Pancreas (tissue), 10 donors: ENCODE measurements at places on chromosomes 16 and 17. TPM values are rescaled to one million over a fixed set of nuclear protein-coding genes. Genes with fewer than 3 reads are reported as not detected.

DNA sequence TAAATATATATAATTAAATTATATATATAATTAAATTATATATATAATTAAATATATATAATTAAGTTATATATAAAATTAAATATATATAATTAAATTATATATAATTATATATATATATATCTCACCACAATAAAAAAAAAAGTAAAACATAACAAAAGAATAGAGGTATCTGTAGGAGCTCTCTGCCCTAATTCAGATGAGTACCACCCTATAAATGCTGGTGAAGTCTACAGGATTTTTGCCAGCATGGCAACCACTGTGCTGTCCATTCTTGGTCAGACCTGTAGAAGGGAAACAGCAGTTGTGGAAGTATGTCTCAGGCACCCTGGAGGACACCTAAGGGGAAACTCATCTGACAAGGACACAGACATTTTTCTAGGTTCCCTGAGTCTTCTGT, 259.7 kb downstream of the PRKCA start:
- DNase-seq = no peak

DNA sequence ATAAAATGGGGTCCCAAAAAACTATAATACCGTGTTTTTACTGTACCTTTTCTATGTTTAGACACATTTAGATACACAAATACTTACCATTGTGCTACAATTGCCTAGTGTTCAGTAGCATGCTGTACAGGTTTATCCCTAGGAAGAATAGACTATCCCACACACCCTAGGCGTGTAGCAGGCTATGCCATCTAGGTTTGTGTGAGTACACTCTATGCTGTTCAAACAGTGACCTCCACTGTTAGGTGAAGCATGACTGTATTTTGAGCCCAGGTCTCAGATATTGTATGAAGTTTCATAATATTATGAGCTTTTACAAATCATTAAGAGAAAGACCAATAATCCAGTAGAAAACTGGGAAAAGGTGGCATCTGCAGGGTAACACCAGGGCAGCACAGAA, 23.6 kb downstream of the MILR1 start:
- no peak for DNase-seq

- DNase-seq = no peak
Observed at GRCh38 chr17:74971842-74972106, 785 bp downstream of the HID1 start.

Gene UBE2O
- 17.2 TPM for total RNA-seq

Gene IGF2BP1
- not detected for total RNA-seq

DNA sequence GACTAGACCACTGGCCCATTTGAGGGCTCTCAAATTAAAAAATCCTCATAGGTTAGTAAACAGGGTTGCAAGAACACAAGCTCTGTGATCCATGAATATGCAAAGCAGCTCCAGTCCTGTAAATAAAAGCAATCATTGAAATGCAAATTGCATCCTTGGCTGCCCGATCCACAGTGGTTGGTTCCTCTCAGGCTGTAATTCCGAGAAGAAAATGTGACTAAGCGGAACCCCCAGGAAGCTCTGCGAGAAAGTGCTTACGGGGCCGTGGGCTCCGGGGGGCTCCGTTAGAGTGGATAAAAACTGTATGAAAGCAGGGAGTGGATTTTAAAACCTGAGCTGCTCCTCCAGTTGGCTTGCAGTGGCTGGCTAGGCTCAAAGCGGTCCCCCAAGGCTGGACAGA, 2.5 kb downstream of the GPRC5B start:
- DNase-seq = no peak

DNA sequence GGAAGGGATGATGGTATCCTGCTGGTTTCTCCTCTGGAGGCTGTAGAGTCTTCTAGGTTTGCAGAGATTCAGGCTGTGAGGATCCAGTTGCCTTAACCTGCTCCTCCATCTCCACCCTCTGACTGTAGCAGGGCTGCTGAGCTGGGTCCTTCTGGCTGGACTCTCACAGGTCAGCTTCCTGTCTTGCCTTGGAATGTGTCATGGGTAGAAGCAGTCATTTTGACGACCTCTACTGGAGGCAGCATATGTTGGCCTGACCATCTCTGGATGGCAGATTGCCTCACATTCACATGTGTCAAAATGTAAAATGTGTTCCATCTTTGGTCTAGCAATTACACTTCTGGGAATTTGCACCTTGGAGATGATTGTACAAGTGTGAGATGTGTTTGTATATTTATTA, 504.4 kb upstream of the EEF2KMT start:
- DNase-seq = no peak

Gene KRT12
- total RNA-seq = not detected

Gene FAM20A
- 1.1 TPM for total RNA-seq

Gene TP53TG3
- total RNA-seq = not detected

GRCh38 chr17:45688820-45689219, 95.3 kb upstream of the CRHR1 start:
- DNase-seq = no peak

DNA sequence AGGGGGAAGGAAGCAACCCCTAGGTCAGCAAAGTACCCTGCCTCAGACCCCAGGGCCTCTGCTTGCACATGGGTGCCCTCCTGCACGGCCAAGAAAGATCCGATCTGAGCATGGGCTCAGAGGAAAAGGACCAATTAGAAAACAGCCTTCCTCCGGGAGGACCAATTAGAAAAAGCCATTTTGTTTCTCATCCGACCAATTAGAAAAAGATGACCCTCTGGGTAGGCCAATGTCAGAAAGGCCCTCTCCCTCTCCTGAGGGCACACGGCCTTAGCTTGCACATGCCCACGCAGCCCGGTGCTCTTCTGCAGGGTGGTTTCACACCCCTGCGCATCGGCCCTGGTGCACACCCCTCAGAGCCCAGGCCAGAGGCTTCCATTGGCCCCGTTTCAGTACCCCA, 5.1 kb upstream of the CISD3 start:
- no peak for DNase-seq

- DNase-seq = no peak
Observed at GRCh38 chr17:65978871-65979270, 213.1 kb downstream of the CEP112 start.

DNA sequence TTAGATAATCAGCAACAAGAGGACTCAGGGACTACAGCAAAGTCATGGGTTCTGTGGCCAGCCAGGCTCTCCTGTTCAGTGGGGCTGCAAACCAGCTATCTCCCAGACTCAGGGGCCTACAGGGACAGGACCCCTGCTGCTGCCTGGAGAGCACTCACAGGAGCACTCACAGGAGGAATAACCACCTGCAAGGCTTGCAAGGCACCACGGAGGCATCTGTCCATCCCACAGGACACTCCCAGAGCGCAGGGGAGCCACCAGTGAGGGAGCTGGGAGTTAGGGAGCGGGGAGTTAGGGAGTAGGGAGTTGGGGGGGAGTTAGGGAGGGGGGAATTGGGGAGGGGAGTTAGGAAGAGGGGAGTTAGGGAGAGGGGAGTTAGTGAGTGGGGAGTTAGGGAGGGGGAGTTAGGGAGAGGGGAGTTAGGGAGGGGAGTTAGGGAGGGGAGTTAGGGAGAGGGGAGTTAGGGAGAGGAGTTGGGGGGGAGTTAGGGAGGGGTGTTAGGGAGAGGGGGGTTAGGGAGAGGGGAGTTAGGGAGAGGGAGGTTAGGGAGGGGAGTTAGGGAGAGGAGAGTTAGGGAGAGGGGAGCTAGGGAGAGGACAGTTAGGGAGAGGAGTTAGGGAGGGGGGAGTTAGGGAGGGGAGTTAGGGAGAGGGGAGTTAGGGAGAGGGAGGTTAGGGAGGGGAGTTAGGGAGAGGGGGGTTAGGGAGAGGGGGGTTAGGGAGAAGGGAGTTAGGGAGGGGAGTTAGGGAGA, 5.7 kb downstream of the CANT1 start:
- no peak for DNase-seq

- no peak for DNase-seq
Observed at GRCh38 chr17:59825533-59826322, 67.0 kb downstream of the TUBD1 start.

- no peak for DNase-seq
Observed at GRCh38 chr17:65015855-65016254, 40.7 kb downstream of the GNA13 start.

Gene GNAO1
- total RNA-seq = 1.2 TPM

DNA sequence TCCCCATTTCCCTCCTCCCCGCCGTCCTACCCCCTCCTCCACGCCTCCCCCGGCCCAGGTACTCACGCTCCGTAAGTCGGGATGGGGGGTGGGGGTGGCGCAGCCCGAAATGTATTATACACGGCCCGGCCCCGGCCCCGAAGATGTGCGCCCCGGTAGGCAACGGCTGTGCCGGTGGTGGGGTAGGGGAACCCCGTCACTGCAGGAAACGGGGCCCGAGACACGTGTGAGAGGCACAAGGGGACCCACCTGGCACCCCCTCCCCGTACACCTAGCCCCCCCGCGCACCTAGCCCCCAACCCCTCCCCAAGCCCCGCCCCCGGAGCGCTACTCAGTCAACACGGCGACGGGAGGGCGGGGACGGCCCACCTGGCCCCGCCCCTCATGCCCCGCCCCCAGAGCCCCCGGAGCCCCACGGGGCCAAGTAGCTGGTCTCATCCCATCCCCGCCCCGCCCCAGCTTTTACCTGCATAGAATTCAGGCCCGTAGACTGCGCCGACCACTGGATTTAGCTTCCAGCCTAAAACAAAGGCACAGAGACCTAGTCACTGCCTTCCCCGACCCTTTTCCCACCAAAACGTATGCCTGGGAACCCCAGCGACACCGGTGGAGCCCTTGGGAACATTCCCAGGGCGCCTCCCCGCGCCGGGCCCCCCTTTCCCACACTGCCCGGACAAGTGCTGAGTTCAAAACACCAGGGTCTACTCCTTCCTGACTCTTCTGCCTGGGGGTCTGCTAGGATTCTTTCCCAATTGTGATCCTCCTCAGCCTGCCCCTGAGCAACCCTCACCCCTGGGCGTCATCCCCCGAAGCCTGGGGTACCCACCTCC, 22.8 kb downstream of the ENGASE start:
- DNase-seq = no peak

DNA sequence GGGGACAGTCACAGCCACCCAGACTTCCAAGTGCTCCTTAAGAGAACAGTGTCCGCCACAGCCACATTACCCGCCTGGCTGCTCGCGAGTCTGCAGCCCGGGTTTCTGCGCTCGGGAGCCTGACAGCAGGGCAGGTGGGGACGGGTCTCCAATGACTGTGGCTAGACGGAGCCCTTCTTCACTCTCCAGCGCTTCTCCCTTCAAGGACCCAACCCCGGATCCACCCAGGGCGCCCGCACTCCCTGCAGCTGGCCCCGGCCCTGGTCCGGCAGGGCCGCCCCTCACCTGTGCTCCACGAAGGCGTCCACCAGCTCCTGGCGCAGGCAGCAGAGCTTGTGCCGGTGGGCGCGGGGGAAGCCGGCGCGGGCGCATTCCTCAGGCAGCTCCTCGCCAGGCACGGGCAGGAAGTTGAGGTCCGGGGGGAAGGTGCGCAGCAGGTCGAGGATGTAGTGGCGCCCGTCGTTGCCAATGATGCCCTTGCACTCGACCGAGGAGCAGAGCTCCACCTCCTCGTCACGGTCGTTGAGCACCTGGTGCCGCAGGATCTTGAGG, 13.9 kb downstream of the CLUH start:
- no peak for DNase-seq

DNA sequence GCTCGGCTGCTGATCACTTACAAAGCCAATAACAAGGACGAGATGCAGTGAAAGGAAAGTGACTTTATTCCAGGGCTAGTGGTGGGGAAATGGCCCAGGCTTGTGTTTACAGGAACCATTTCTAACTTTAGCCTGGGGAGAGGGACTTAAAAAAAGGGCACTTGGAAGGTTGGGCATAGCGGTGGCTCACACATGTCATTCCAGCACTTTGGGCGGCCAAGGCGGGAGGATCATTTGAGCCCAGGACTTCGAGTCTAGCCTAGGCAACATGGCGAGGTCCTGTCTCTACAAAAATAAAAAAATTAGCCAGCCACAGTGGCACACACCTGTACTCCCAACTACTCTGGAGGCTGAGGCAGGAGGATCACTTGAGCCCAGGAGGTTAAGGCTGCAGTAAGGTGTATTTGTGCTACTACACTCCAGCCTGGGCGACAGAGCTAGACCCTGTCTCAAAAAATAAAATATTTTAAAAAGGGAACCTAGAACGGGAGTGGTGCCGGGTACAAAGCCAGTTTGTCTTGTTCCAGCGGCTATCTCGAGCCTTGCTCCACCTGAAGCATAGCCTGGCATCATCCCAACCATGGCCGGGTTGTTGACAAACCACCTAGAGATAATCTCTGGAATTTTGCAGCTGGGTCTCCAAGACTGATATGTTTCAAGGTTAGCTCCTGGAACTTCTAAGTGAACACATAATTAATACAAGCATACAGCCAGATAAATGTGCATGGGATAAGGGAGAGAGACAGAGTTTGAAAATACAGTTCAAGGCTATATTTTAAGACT, 5.7 kb upstream of the TVP23A start:
- DNase-seq = peak; percentile 95

DNA sequence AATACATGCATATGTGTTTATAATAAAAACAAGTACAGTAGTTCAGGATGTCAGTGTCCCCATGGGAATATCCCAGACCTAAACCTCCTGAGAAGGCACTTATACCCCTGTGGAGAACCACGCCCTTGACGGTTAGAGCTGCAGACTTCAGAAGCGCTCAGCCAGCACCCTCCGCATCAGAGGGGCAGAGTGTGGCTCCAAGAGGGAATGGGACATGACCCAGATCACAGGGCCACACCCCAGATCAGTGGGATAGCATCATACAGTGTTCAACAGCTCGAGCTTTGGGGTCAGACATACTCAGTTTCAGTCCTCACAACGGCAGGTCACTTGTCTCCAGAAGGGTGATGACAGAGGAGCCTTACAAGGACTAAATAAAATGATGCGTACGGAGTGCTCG, 45.8 kb upstream of the ZNF423 start:
- no peak for DNase-seq

Gene RNF135
- 8.2 TPM for total RNA-seq

GRCh38 chr17:38421171-38421841, 7.0 kb upstream of the ARHGAP23 start:
- DNase-seq = no peak

Gene NPIPB6
- not detected for total RNA-seq

Gene TNFRSF17
- total RNA-seq = not detected

Gene TMEM106A
- total RNA-seq = 2.6 TPM

DNA sequence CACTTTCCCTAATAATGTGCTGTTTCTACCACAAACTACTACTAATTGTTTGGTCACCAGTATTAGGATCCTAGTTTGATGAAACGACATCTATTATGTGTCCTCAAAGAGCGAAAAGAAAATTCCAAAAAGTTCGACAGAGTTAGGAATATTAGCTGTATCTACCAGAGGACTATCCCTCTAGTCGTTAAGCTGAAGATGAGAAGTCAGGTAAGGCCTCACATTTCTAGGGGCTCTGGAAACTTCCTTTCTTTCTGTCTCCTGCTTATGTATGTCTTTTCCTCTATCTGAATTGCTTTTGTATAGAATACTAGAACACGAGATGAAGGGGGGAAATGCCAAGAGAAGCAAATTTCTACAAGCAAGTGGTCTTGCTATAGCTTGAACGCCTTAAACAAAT, 1.6 kb downstream of the GLG1 start:
- no peak for DNase-seq

DNA sequence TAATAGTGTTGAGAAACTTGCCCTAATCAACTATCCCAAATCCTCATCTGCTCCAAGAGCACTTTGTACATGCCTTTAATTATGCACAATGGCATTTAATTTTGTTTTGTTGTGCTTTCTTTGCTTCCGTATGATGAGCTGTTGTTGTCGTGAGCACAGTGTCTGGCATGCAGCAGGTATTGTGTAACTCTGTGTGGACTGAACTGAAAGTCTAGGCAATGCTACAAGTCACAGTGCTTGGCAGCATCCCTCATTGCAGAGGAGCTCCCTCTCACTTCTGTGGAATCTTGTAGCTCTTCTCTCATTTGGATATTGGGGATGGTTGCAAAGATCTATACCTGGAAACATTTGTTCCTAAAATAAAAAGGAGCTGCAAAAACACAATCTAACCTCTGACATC, 502.2 kb upstream of the CA10 start:
- DNase-seq = no peak

- DNase-seq = no peak
Observed at GRCh38 chr17:80765241-80765961, 220.8 kb downstream of the RPTOR start.
